ENCODE measurements at places on chromosomes 11 and 22. TPM values are rescaled to one million over a fixed set of nuclear protein-coding genes. Genes with fewer than 3 reads are reported as not detected.
A peak's percentile ranks its signal among the peaks of the same experiment; 100 is the strongest.

Gene UBQLNL
- polyA plus RNA-seq = 0.87 TPM

- DNase-seq = no peak
- H3K4me3 ChIP-seq = no peak overlapping the region
- no peaks in the 10 kb centered on the region for H3K36me3 ChIP-seq
Observed at GRCh38 chr11:116473790-116474346, 298.9 kb downstream of the BUD13 start.

DNA sequence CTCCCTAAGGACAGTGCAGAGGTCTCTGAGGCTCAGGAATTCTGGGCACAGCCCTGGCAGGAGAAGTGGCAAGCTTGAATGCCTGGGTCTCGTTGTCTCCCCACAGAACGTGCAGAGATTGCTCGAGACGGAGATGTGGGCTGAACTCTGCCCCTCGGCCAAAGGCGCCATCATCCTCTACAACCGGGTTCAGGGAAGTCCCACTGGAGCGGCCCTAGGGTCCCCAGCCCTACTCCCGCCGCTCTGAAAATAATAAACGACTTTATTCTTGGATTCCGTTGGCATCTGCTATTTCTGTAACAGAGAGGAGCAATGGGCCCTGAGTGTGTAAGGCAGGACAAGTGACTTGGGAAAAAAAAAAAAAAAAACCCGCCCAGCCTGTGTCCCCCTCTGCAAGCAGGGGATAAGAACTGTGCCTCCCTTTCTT, 591 bp upstream of the DNAJC4 start:
- no peaks in the 10 kb centered on the region for H3K27me3 ChIP-seq
- H3K4me1 ChIP-seq = peaks cover 29% of the 10 kb centered on the region
- DNase-seq = no peak
- H3K27ac ChIP-seq = peak overlapping the region; percentile 93
- no peaks in the 10 kb centered on the region for H3K36me3 ChIP-seq

GRCh38 chr11:33869481-33870422, 22.1 kb downstream of the LMO2 start:
- no peaks in the 10 kb centered on the region for H3K36me3 ChIP-seq
- H3K27ac ChIP-seq = no peak overlapping the region
- no peak for DNase-seq
- H3K4me3 ChIP-seq = peak overlapping the region; percentile 32
- peaks cover 2% of the 10 kb centered on the region for H3K4me1 ChIP-seq
- H3K27me3 ChIP-seq = no peaks in the 10 kb centered on the region

Gene QSER1
- 7.4 TPM for polyA plus RNA-seq
